Dermis blood vessel endothelial cell (primary cell): ENCODE measurements at places on chromosomes 3 and 15.

DNA sequence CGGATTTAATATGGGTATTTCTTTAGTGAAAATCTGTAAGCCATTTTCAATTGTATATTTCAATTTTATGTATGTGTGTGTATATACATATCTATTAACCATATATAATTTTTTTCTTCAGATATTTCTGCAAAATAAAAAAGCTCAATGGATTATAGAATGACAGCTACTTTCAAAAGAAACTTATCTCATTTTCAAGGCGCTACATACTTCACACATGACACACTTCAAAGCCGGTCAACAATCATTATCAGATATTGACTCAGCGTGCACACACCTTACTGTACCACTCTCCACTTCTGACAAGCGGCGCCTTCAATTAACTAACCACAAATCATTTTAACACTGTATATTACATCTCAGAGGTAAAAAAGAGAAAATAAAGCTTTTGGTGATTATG, 39.6 kb downstream of the ATP13A3 start:
- DNase-seq = no peak

- DNase-seq = no peak
Measured at GRCh38 chr15:63191895-63192618, 2.7 kb downstream of the RAB8B start.

DNA sequence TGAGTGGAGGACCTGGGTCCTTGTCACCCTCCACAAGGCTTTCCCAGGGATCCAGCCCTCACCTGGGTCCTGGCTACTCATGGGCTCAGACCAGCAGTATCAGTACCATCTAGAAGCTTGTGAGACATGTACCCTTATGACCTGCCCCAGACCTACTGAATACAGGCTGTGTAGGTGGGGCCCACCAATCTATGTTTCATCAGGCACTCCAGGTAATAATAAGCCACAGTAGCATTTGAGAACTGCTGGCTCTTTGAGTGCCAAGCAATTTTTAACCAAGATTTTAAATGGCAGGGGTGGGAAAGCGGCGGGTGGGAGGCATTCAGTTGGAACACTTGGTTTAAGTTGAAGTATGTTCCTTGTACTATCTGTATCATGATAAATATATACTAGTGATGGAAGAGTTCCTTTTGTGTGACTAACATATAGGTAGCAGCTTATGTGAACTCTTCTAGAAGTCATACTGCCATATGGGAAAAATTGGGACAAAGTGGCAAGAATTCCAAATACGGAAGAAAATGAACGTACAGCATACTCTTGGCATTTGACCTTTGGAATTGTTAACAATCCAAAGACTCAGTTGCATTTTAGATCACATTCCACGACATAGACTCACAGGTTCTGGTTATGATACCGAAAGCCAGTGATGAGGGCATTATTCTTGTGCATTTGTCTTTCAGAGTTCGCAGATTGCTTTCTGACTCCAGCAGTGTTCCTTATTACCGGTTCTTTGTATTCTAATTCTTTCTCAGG, 190.4 kb downstream of the GHSR start:
- no peak for DNase-seq

DNA sequence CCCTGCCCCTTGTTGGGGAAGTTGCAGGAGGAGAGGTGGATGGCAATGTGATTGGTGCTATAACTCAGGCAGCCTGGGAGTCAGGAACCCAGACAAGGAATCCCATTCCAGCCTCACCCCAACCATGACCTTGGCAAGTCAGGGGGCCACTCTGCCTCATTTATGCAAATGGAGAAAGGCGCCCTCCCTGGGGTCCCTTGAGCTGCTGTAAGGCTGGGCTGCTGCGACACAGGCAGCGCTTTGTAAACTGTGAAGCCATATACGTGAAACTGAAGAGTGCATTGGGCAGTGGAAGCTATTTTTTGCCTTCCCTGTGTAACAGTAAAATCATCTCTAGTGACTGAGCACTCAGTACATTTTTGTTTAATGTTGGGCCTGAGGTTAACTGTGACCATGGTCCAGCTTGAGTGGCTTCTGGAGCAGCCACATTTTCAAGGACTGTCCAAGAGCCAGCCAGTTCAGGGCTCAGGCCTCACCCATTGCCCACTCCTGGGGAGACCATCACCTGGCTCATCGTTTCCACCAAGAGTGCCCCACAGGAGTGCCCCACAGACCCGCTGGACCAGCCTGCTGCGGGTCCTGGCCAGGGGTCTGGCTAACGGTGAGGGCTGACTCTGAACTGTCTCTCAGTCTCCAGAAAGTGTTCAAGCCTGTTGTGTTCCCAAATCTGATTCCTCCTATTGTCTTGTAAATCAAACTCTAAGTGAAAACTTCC, 27.9 kb downstream of the KIF7 start:
- no peak for DNase-seq

DNA sequence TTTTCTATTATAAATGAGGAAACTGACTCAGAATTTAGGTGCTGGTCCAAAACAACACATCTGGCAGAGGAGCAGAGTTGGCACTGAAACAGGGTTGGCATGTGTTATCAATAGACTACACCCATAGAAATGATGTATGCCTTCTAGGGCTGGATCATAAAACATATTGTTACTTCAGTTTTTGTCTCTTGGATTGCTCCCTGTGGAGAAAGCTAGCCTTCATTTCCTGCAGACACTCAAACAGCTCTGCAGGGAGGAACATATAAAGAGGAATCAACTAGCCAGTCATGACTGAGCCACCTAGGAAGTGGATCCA, 507 bp upstream of the MRPL3 start:
- peak; percentile 28 for DNase-seq

DNA sequence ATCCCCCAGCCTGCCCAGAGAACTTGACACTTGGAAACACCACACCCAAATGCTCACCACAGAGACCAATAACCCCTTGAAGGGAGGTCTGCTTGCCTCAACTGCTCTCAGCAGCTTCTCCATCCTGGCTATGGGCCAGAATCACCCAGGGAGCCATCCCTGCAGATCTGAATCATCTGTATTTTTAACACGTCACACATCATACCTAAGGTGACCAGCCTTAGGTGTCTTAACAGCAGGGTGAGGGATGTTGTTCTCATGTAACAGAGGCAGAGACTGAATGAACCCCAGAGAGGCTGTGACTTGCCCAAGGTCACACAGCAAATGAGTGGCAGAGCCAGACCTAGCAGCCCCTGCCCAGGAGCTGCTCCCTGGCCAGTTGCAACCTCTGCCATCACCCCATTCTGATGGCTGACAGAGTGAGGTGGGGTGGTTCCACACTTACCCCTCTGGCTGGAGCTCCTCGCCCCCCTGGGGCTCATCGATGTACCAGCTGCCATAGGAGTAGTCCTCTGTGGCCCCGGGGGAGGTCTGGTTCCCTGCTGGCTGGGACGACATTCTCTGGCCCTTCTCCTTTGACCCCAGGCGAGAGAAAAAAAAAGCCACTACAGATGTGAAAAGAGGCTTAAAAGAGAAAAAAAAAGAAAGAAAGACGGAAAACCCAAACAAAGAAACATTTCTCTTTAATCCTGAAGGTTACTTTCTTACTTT, 722 bp downstream of the STRA6 start:
- no peak for DNase-seq

- DNase-seq = no peak
Measured at GRCh38 chr3:59998058-59998457, 948.2 kb upstream of the CFAP20DC start.

- DNase-seq = no peak
Measured at GRCh38 chr3:195873281-195873887, 35.0 kb downstream of the TNK2 start.

DNA sequence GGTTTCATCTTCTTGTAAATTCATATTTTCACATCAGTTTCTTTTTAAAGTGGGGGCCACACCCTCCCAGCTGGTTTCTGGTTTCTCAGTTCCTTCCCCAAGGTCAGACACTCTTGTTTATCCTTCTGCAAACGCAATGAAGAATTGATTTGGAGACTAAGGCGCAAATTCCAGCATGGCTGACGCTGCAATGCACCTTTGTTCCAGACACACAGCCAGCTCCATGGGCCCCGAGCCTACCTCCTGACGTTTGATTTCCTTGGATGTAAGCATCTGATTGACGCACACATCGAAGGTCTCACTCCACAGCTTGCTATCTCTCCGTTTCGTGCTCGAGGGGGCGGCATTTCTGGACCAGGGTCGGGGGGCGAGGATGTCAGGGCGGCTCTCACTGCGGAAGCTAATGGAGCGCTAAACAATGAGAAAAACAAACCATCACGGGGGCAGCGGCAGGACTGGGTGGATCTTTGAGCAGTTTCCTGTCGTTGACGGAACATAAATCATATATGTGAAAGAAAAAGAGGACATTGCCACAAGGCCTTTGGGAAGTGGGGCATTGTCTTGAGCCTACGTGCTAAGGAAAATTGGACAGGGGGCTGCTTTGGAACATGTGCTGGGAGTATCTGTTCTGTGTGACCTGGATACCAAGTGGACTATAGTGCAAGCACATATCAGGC, 46.9 kb downstream of the ARHGEF3 start:
- DNase-seq = peak; percentile 76

- DNase-seq = no peak
Measured at GRCh38 chr3:26984416-26985390, 362.1 kb downstream of the LRRC3B start.

DNA sequence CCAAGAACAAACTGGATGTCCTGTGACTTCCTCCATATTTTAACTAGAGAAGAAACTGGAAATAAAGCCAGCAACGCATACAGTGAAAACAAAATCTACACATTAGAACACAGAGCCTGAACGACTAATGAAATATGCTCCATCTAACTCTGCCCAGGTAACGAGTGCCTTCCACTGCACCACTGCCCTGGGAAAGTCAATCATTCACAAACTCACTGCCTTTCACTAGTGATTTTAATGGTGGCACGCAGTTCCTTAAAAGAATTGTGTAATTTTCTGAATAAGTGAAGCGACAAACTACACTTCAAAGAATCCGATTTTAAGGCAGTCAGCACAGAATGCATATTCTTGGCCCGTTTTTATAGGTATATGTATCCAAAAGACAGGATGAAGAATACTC, 416.0 kb downstream of the SHQ1 start:
- DNase-seq = no peak

DNA sequence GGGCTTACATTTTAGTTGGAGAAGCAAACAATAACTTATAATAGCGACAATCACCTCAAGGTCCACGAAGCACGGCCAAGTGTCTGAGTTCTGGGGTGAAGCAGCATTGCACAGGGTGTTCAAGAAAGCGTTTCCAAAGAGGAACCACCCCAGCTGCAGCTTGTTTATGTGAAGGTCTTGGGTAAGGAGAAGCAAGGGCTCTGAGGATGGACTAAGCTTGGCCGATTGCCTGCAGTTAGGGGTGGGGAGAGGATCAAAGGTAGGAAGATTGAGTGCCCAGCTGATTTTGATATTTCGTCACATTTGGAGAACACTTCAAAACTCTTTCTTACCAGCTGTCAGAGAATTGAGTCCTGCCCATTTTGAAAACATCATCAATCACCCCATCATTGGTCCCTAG, 321.6 kb upstream of the DNAJC19 start:
- DNase-seq = no peak

- no peak for DNase-seq
Measured at GRCh38 chr3:123949641-123950040, 11.4 kb downstream of the CCDC14 start.

DNA sequence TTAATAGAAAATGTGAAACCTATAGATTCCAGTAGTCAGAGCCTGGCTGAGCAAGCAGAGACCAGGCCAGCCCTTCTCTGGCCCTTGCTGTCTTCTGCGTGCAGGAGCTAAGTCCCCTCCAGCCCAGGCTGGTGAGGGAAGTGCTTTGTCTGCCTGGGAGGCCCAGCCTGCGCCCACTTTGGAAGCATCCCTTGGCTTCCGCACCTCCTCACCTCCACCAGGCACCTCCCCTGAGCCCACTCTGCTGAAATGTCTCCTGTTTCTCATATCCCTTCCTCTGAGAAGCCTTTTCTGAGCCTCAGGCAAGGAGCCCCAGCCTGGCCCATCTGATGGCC, 45.3 kb downstream of the ALDH1L1 start:
- DNase-seq = no peak

GRCh38 chr15:48330105-48330785, 984 bp upstream of the DUT start:
- DNase-seq = peak; percentile 17

DNA sequence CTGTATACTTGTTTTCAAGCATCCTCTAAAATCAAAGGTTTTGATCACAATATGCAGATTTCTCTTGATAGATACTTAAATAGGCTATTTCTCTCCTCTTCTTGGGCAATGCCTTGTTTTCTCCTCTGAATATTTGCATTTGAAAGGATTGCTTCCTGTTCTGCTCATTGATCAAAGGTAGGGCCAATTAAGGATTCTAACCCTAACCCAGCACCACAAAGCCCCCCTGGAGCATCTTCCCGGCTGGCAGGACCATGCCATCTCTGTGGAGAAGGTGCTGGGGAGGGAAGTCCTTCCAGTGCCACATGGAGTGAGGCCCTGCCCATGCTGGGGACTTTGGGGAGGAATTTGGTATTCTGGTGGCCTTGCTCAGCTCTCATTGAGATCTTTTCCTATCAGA, 11.3 kb upstream of the NIPA2 start:
- DNase-seq = no peak

DNA sequence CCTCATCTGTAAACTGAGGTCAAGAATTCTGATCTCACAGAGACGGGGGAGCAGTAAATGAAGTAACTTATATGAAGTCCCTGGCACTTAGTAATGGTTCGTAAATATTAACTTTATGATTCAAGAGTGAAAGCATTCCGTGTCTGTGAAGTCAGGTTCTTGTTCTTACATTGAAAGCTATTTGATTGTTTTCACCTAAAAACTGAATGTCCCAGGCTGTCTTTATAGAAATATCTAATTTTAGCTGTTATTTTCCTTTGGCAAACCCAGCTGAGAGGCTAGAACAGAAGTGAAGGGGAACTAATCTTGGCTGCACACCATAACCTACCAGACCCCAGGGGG, 84.5 kb downstream of the CHSY1 start:
- no peak for DNase-seq

DNA sequence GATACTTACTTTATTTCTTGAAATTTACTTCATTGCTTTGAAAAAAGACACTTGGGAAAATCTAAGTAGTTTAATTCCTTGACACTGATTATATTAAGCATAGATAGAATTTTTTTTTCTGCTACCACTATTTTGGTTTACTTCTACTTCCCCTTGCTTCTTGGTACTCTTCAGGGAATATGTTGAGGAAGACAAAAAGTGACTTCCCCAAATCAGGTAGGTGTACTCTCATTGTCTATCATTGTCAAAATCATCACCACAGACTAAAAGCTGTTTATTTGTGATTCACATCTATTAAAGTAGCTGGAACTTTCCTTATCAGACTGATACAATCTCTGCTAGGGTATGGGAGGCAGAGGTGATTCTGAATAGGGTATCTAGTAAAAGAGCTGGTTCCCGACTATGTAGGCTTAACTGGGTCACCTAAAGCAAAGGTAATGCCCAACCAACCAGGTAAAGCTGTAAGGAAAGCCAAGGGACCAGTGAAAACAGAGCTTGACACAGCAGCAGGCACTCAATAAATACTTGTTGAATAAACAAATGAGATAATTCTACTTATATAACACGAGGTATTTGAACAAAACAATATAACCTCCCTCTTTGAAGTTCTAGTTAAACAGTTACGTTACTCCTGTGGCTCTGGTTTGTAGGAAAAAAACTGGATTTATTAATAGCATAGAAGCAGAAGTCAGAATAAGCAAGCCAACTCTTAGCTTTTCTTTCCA, 346.9 kb downstream of the PLCL2 start:
- DNase-seq = no peak
